ENCODE measurements at places on chromosomes 6 and 20.

GRCh38 chr6:156844089-156844488 is 66.9 kb downstream of the ARID1B start:
- no peak for DNase-seq

GRCh38 chr6:135701426-135701825 is 150.1 kb upstream of the PDE7B start:
- DNase-seq = no peak

DNA sequence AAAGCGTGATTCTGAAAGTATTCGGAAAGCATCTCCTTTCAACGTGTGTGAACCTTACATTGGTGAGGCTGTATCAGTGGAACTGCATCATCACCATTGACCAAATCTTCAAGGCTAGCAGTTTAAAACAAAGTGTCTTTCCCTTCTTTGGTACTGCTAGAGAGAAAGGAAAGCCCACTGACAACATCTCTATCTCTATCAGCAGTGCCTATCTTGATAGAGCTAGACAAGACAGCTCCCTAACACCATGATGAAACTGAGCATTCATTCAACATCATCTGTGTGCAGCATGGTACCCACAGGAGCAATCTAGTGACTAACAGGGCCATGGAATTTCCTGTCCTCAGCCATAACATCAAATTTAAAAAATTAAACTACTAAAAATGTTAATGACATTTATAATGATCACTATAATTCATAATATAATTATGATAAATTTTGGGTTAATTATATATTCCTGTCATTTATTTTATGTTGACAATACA is 31.5 kb upstream of the EDN1 start:
- no peak for DNase-seq

DNA sequence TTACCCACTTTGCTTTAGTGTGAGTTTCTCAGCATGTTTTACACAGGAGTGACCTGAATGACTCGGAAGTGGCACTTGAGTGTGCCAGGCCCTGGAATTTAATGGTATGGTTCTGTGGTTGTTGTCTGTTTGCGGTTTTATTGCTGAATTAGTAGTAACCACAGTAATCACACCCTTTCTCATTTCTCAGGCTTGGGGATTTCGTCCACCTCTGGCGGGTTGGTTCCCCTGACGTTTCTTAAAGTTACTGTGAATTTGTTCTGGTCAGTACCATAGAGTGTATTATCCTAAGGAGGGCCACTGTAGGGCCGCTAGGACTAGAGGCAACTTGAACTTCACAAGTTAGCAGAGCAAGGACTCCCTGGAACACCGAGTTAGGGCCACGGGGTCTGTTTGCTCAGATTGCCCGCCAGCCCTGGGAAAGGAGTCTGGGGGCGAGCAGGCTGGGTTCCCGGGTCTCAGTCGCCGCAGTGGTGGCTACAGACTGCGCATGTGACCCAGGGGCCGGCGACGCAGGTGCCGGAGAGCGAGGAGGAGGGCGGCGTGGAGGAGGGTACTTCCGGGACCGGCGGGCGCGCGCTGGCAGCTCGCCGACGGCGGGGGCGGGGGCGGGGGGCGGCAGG is 546 bp upstream of the KLHL32 start:
- no peak for DNase-seq

DNA sequence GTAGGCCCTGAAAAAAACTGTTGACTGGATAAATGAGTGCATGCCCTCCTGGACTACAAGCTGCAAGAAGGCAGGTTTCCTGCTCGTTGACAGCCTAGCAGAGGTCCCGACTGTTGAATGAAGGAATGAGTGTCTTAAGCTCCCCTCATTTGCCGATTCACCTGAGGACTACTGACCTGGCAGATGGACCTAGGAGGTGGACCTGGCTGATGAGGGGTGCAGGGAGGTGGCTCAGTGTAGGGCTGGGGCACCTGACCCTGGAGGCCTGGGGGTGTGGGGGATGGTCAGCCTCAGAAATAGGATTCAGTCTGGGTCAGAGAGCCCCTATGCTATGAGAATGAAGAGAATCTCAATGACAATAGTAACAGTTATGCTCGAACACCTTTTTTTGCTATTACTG is 11.6 kb upstream of the TFAP2C start:
- DNase-seq = no peak

GRCh38 chr6:101224751-101225150 is 168.8 kb upstream of the GRIK2 start:
- DNase-seq = no peak

DNA sequence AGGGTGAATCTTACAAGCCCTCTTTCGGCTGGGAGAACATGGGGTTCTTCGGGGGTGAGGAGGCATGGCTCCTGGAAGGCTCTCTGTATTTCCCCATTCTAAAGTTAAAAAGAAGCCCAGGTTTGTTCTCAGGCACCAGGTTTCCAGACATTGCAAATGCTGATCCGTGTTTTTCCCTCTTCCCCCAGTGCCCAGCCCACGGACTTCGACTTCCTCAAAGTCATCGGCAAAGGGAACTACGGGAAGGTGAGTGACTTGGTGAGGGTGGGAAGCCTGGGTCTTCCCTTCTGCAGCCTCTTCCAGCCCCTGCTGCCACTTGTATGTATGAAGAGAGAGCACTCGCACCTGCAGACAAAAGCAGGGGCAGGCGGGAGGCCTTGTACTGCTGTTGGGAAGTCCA is 8.7 kb downstream of the SGK2 start:
- no peak for DNase-seq

GRCh38 chr6:132592855-132593254 is 3.3 kb upstream of the TAAR5 start:
- DNase-seq = no peak

DNA sequence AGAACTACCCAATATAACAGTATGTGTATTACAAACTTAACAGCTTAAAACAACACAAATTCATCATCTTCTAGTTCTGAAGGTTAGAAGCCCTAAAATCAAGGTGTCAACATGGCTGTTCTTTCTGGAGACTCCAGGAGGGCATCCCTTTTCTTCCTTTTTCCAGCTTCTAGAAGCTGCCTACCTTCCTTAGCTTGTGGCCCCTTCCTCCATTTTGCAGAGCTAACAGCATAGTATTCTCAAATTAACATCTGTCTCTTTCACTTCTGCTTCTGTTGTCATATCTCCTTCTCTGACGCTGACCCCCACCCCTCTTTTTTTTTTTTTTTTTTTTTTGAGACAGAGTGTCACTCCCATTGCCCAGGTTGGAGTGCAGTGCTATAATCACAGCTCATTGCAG is 52.8 kb upstream of the AKIRIN2 start:
- peak; percentile 62 for DNase-seq

All from GM13977 (cell line).